Liver (tissue), 10 donors: ENCODE measurements at places on chromosomes 13 and 19.
A peak's percentile ranks its signal among the peaks of the same experiment; 100 is the strongest.

GRCh38 chr13:46804391-46804815 is 7.4 kb upstream of the ESD start:
- no peak for DNase-seq

DNA sequence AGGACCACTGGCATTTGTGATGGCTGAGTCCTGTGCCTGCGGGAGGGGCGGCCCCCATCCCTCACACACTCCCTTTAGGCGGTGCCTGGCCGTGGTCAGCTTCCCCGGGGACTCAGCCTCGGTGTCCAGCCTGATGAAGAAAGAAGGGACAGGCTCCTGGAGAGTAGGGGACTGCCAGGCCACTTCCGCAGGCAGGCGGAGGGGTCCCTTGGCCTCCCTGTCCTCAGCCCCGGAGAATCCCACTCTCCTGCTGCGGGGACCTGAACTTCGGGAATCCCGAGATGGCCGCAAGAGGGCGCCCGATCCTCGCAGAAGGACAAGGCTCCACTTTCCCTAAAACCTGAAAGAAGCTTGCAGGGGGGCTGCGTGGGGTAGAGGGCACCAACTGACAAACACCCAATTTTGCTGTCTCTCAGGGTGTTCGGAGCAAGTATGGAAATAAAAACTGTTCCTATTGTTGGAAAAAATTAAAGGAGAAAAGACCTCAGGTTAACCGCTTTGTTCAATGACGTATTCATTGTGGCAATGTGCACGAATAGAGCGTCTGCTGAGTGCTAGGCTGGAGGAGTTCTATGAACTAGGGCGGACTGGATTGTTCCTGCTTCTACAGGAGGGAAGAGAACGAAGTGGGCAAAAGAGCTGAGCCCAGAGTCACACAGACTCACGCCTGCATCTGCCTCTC is 297.3 kb downstream of the ZNF536 start:
- DNase-seq = peak; percentile 69

DNA sequence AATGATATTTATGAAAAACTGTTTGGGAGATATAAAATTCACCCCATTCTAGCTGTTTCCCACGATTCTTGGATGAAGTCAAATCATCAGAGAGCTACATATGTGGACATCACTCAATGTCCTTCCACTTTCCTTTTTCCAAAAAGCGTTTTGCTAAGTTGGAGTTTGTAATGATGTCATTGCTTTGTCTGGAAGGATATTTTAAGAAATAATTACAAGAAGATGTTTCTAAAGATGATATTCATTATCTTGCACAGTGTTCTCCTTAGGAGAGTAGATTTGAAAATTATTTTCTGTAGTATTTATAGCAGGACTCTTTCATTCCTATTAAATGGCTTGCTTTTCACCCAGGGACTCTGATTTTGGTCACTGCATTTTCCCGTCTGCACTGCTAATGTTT is 851.2 kb downstream of the EFNB2 start:
- no peak for DNase-seq

- DNase-seq = peak; percentile 60
Measured at GRCh38 chr19:46404055-46404752, 9.2 kb downstream of the CCDC8 start.

DNA sequence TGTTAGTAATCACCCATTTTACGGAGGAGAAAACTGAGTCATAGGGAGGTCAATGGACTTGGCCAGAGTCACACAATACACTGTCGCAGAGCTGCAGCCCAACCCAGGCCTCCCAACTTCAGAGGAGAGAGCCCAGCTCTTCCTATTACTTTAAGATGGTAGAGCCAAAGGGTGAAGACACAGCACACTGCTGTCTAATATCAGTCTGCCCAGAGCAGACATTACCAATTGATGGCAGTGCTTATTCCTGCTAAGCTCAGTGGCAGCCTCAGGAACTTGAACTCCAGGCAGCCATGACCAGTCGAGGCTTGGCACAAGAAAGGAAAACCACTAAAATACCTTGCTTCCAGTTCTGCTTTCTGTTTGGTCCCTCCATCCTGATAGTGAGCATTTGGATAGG is 18.4 kb downstream of the TMEM150B start:
- DNase-seq = no peak

DNA sequence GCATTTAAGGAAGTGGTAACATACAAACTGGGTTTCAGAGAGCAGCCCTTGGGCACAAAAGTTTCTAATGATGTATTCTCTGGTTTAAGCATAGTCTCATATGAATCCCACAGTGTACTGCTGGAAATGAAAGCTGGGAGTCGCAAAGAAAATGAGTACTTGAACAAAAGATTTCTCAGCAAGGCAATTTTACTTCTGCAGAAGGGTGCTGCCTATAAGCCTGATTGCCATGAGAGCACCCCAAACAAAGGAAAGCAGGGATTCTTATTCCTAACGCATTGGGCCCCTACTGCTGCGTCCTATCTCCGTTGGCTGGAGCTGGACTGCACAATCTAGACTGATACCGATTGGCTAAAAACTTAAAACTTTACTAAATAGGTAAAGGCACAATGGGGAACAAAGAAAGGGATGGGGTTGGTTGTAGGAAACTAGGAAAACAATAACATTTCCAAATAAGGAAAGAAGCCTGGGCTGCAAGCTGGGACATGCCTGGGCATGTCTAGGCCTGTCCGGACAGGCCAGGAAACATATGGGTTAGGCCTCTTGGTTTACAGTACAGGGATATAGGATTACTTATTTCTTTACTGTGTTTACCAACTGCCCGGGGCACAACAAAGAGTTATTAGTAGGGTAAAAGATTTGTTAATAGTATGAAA is 27.4 kb upstream of the VN1R4 start:
- DNase-seq = no peak

DNA sequence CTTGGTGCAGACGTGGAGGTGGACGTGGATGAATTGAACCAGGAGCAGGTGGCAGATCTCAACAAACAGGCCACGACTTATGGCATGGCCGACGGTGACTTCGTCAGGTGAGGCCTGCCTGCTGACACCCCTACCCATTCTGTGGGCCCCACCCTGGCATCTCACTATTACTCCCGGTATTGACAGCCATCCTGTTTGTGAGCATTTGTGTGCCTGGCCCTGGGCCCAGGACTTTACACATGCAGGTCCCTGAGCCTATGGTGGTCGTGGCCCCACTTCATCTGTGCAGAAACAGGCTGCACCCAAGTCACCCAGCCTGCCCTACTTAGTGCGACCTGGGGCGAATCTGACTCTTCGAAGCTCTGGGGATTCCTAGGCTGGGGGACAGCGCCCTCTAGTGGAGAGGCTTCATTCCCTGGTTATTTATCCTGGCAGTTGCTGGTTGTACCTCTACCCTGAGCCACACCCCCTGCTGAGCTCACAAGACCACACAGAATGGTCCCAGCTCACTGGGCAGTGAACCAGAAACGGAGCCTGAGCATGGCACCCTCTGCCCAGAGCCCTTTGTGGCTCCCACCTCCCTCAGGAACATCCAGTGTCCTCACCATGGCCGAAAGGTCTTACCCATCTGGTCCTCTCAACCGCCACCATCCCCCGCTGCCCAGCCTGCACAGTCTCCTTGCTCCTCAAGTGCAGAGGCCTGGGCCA is 16.9 kb downstream of the ZNF296 start:
- DNase-seq = peak; percentile 92

- no peak for DNase-seq
Measured at GRCh38 chr19:5498830-5499550, 43.8 kb downstream of the ZNRF4 start.

- DNase-seq = no peak
Measured at GRCh38 chr13:95457294-95457693, 95.2 kb upstream of the CLDN10 start.

DNA sequence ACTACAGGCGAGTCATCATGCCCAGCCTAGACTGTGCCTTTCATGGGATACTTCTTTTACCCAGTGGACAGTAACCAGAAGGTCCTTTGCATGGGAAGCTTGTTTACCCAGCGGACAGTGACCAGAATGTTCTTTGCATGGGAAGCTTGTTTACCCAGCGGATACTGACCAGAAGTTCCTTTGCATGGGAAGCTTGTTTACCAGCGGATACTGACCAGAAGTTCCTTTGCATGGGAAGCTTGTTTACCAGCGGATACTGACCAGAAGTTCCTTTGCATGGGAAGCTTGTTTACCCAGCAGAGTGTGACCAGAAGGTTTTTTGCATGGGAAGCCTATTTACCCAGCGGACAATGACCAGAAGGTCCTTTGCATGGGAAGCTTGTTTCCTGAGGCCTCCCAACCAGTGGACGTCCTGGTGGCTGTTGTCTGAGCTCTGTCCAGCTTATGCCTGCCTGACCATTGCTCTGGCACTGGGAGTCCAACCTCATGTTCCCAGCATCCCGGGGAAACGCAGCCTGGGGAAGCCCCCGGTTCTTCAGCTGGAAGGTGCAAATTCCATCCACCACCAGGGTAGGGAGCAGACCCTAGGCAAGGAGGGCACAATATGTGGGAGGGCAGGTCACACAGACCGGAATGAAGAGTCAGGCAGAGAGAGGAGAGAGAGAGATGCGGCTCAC is 41.6 kb upstream of the PDCD5 start:
- no peak for DNase-seq

DNA sequence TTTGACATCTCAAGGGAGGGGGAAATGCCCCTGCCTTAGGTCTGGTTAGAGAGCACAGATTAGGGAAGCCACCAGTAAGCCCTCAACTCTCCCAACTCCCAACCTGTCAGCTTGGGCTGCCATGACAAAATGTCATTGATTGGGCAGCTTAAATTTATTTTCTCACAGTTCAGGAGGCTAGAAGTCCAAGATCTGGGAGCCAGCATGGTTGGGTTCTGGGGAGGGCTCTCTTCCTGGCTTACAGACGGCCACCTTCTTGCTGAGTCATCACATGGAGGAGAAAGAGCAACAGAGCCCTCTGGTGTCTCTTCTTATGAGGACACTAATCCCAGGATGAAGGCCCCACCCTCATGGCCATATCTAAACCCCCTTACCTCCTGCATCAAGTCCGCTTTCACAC is 24.2 kb downstream of the C19orf12 start:
- no peak for DNase-seq

DNA sequence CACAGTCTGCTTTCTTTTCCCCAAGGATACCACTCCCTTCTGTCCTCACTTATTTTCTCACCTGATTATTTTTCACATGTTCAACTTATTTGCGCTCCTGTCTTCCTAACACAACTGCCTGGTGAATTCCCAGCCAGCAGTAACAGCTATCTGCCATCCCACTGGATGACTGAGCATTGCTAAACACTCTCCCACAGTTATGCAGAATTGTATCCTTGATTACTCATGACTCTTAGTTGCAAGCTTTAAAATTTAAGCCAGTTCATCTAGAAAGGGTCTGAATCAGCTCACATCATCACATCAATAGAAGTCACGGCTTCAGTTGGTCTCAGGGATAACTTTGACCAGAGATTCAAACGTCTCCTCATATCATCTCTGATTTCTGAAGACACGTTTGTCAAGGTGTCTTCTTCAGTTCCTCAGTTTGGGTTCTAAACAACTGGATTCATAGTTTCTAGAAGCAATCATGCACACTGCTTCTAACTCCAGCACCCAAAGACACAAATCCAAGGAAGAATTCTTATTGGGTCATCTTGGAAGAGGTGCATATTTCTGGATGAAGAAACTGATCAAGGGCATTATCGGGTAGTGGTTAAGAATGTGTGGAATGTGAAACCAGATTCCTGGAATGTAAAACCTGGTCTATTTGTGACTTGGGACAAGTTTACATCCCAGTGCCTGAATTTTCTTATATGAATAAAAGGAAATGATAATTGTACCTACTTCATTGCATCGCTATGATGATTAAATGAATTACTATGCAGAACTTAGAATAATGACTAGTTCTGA is 13.9 kb upstream of the DACH1 start:
- DNase-seq = no peak

DNA sequence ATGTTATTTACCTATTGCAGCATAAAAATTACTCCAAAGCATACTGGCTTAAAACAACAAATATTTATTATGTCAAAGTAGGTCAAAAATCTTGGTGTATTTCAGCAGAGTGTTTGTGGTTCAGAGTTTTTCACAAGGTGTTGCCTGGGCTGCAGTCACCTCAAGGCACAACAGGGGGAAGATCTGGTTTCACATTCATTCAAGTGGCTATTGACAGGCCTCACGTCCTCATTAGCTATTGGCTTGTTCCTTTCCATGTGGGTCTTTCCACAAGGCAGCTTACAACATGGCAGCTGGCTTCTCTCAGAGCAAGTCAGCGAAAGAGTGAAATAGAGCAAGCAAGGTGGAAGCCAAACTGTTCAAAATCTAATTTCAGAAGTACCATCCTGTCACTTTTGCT is 602.9 kb downstream of the OLFM4 start:
- no peak for DNase-seq

GRCh38 chr13:66139701-66140100 is 1090.4 kb downstream of the PCDH9 start:
- no peak for DNase-seq

GRCh38 chr19:45137179-45137761 is 23.5 kb downstream of the NKPD1 start:
- no peak for DNase-seq

DNA sequence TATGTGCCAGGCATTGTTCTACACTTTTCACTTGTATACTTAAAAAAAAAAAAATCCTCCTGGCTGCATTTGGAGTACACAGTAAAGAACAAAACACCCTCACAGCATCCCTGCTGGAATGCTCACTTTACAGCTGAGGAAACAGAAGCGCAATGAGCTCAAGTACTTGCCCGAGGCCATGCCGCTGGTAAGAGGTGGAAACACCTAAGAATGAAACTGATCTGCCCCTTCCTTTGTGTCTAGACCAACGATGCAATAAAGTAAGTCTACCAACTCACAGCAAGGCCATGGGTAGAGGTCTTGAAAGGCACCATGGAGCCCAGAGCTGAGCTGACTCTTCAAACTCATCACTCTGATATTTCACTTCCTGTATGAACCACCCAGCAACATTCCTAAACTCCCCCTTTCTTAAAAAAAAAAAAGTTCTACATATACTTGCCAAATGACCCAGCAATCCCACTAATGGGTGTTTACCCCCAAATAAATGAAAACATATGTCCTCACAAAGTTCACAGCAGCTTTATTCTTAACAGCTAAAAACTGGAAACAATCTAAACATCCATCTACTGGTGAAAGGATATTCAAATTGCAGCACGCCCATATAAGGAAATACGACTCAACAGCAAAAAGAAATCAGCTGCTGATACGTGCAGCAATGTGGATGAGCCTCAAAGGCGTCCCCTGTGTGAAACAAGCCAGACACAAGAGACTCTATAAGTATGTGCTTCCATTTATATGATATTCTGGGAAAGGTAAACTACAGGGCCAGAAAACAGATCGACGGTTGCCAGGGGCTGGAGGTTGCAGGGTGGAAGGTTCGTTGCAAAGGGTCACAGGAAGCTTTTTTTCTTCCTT is 236.6 kb upstream of the MAB21L1 start:
- DNase-seq = no peak

GRCh38 chr19:3125900-3126524 is 9.8 kb upstream of the GNA15 start:
- DNase-seq = peak; percentile 83

GRCh38 chr19:40686882-40687524 is 3.4 kb downstream of the NUMBL start:
- DNase-seq = no peak

DNA sequence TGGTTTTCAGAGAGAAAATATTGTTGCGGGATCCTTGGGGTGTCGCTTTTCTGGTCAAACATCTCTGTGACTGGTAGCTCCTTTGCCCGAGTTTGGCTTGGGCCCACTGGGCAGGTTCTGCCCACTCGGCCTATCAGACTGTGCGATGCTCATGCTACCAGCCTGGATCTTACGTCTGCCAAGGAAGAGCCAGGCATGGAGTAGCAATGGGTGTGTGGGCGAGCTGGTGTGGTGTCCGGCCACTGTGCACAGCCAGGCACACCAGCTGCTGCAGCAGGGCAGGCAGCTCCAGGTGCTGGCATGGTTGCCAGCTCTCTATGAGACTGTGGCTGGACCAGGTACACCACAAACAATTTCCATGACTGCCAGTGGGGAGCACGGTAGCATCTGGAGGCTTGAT is 1351.8 kb upstream of the PCDH20 start:
- DNase-seq = no peak

- no peak for DNase-seq
Measured at GRCh38 chr13:30714629-30715371, 20.5 kb upstream of the ALOX5AP start.
